ENCODE measurements at places on chromosomes 1 and 21.

DNA sequence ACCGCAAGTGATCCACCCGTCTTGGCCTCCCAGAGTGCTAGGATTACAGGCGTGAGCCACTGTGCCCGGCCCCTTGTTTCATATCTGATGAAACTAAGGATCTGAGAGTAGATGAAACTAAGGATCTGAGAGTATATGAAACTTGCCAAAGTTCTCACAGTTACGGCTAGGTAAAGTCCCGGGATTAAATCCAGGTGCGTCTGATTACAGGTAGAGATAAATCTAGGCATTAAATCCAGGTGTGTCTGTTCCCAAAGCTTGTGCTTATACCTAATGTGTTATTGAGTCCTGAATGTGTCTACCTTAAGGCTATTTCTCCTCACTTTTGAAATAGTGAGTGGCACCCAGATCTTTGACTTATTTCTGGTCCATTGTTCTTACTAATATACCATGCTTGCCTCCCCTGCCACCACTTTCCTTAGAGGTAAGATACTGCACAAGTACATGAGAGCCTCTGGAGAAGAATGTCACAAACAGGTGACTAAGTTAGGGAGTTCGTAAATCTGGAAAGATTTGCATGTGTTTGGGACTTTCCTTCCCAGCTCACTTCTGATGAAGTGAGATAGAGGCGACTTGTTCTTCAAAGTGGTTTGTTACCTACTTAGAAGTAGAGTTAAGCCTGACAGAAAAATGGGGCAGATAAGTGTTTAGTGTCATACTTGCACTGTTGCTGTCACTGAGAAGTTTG is 66.5 kb downstream of the AK4 start:
- DNase-seq = no peak

DNA sequence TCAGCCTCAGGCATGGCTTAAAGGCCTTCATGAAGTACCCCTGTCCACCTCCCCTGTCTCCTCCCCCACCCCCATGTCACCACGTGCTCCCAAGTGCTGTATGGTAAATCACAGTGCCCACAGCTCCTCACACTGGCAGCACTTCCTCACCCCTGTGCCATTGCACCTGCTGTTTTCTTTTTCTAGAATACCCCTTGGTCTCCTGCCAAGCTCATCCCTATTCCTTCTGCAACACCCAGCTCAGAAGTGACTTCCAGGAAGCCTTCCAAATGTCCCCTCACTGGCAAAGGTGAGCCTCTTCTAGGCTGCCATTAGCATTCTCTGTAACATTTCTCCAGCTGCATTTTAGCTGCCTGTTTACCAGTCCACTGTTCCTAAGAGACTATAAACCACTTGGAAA is 9.4 kb downstream of the AKNAD1 start:
- no peak for DNase-seq

DNA sequence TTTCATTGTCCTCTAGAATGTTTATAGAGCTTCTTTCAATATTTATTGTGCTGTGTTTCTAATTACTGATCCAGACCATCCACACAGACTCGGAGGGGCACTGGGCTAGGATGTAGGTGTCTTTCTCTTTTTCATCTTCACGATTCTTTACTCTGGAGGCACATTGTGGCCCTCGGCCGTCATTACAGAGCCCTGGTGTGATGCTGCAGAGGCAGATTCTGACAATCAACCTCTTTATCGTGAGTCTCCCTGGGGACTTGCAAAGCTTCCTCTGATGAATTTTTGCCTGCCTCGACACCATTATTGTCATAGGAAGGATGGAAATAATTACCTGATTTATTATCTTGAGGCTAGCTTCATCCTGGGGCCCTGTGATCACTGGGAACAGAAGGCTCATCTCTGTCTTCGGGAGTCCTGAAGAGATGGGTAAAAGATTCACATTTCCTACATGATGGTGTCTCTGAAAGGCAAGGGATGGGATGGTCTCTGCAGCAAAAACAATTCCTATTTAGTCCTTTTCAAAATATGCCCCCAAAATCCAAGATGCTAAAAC is 89.4 kb downstream of the SEC16B start:
- no peak for DNase-seq

GRCh38 chr1:47684518-47684917 is 246.7 kb downstream of the FOXD2 start:
- no peak for DNase-seq

GRCh38 chr1:110608247-110608646 is 2.1 kb upstream of the KCNA2 start:
- DNase-seq = no peak

GRCh38 chr1:161359291-161359690 is 8.4 kb downstream of the CFAP126 start:
- DNase-seq = no peak

DNA sequence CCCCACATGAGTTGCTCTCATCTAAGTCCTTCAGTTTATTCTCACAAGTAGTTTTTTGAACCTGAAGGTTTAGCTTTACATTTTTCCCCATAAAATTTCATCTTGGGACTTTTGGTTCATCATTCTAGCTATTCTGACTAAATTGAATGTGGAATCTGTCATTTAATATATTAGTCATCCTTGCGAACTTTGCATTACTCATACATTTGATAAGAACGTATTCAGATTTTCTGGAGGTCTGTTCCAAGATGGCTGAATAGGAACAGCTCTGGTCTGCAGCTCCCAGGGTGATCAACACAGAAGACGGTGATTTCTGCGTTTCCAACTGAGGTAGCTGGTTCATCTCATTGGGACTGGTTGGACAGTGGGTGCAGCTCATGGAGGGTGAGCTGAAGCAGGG is 59.8 kb upstream of the CSF1 start:
- no peak for DNase-seq

GRCh38 chr1:158329300-158329699 is 2.0 kb downstream of the CD1B start:
- DNase-seq = no peak

DNA sequence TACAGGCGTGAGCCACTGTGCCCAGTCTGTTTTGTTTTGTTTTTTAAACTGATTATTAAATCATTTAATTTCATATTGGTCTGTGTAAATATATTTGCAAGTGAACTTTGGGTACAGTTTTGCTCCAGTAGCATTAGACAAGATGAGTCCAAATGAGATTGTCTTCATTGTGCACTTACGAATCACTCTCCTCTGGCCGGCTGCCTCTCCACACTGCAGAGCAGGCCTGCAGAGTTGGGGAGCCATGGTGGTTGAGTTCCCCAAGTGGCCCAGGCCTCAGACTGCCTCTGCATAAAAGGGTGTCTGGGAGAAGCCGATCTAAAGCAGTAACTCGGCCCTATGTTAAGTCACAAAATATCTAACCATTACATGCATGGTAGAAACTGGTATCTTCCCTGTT is 74.8 kb downstream of the ATP5PO start:
- DNase-seq = no peak

DNA sequence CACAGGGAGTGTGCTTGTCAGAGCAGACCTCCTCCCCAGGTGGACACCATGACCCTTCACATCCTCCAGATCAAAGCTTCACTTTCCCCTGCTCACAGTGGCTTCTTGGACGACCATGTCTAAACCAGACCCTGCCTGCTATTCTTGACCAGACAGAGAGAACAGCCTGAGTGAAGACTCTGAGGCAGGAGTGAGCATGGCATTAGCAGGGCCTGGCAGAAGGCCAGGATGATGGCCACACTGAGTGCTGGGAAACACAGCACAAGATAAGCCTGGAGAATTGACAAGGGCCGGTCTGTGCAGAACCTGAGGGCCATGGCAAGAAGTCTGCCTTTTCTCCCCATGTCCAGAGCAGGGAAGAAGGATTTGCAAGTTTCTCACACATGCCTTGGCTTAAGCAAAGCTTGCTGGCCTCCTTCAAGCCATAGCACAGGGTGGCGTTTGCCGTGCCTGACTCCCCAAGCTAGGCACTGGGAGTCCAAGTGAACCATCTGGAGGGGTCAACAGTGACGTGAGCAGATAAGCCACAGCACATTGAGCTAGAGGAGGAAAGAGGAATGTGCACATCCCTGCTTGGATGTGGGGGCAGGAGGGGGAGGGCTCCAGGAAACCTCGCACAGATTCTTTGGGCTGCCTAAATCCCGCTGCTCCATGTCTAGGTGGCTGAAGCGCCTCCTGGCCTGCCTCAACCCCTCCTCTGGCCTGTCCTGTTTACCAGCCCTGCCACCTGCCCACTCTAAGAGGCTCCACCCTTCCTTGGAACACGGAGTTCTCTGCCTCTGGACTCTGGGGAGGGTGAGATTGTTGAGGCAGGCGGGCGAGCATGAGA is 87.1 kb downstream of the CD58 start:
- no peak for DNase-seq

All from central memory CD4-positive, alpha-beta T cell (primary cell).